ENCODE measurements at places on chromosomes 7 and 10.

- DNase-seq, result no peak
These were observed 214.0 kb upstream of the KLF14 start for GRCh38 chr7:130947792-130948580.

- no peak for DNase-seq
These were observed 95.2 kb downstream of the PRTFDC1 start for GRCh38 chr10:24857031-24857725.

DNA sequence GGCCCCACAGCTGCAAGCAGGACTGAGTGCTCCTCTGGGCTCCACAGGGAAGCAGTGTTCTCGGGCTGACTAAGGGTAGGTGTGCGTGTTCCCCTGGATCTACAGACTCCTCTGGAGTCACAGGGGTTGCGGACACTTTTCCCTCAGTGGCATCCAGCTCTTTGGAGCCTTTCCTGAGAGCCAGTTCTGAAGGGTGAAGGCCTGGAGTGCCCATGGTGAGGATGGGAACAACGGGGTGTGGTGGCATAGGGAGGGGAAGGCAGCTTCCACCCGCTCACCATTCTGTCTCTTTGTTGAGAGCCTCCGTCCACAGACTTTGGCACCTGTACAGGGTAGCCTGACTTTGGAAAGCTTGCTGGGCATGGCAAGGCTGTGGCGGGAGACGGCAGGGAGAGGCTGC lies 104.1 kb upstream of the PCBD1 start:
- DNase-seq, result no peak

DNA sequence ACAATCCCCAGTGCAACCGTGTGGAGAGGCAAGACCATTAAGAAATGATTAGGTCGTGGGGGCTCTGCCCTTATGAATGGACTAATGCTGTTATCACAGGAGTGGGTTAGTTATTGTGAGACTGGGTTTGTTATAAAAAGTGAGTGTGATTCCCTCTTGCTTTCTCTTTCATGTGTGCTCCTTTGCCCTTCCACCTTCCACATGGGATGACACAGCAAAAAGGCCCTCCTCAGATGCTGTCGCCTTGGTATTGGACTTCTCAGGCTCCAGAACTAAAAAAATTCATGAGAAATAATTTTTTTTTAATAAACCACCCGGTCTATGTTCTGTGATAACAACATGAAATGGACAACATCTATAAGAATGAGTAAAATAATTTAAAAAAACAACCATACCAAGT lies 136.1 kb upstream of the PCBD1 start:
- no peak for DNase-seq

DNA sequence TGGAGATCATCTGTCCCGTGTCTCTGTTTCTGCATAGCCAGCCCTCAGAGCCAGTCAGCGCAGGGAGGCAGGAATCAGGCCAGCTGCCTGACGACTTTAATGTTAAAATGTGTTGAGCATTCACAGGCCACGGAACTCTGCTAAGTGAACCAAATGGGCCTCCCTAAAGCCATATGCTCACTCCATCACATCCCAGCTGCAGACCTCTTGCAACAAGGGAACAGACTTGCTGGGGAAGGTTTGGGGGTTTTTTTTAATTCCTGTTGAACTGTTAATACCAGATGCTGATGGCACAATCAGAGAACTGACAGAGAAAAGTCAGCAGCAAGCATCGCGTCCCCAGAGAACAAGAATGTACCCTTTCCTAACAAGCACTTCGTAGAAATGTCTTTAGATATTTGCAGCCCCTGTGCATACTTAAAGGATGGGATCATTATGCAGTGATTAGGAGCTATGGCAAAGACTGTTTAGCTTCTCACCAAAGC lies 900.4 kb upstream of the AUTS2 start:
- peak; percentile 92 for DNase-seq

DNA sequence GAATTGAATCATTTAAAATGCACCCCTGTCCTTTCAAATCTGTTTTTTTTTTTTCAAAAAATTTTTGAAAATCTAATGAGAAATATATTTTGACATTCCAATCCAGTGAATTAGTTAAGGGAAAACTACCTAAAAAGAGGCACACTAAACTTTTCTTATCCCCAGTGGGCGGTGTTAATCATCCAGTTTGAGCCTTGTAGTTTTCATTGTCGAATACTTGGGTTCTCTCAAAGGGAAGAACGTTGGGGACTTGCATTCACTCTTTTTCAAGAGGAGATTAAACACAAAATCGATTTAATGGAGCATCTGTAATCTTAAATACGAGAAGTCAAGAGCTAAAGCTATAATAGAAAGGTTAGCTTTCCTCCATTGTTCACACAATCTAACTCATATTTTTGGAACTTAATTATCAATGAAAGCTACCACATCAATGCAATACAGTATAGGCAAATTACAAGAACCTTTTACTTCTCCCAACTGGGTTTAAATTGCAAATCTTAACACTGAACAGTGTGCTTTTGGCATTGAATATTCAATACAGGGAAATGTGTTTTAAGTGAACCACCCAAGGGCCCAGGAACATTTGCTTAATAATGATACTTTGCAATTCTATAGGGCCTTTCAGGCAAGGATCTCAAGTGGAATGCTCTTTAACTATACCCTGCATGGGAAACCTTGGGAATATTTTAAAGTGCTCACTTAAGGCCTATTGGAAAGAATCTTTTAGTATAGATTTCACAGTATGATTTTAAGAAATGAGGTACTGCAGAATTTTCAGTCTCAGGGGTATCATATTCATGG lies 13.1 kb upstream of the SP8 start:
- DNase-seq, result no peak

- DNase-seq, result peak; percentile 22
These were observed 152.8 kb downstream of the SGMS1 start for GRCh38 chr10:50470798-50471582.
